ENCODE measurements at places on chromosomes 16 and 17.

DNA sequence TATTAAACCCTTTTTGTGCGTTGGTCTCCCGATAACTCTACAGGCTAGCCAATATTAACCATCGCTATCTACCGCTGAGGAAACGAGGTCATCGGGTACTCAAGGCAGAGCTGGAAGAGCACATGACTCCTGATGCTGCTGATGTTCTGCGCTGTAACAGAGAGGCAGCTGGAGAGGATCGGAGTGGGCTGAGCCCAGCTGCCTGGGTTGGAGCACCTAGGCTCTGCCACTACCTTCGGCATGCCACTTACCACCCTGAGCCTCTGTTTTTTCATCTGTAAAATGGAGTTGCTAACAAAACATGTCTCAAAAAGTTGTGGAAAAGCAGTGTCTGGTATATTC, 432 bp upstream of the SLC46A1 start:
- no peak for DNase-seq

GRCh38 chr17:45052052-45052772, 780 bp upstream of the DCAKD start:
- no peak for DNase-seq

- no peak for DNase-seq
Measured at GRCh38 chr17:71969500-71969899, 151.3 kb upstream of the SOX9 start.

DNA sequence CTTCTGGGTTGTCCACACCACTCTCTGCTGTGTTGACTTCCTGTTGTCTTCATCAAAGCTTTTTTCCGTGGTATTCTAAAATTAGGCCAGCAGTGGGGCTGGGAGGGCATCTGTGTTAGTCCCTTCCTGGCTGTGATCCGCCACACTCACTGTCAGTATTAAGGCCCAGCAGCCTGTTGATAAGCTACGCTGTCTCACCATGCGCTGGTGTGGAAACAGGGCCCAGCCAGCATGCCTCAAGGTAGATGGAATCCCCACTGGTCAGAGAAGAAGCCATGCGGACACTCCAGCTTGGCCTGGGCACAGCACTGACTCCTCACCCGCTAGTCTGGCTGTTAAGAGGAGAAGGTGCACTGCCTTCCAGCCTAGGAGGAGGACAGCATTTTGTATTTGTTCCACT, 11.4 kb downstream of the CDR2L start:
- DNase-seq = no peak

GRCh38 chr16:59573528-59574271, 839.6 kb upstream of the GOT2 start:
- no peak for DNase-seq

GRCh38 chr17:8192070-8192815, 2.3 kb upstream of the BORCS6 start:
- peak; percentile 88 for DNase-seq

GRCh38 chr16:86616906-86617305, 38.6 kb downstream of the FOXL1 start:
- DNase-seq = no peak

DNA sequence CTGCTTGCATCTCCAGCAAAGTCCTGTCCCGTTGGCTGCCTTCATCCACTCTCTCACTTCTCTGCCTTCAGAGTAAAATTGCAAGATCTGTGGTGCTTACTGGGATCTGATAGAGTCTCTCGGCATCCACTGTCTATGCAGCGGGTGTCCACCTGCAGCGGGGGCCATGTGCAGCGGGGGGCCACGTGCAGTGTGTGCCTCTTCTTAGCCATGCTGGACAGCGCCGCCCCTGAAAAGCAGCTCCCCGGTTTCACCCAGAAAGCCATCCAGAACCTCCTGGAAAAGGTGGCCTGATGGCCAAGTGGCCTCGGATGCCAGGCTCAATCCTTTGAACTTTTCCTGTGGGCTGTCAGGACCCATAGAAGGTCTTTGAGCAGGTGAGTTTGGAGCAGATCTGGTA, 9.5 kb downstream of the STX4 start:
- no peak for DNase-seq

DNA sequence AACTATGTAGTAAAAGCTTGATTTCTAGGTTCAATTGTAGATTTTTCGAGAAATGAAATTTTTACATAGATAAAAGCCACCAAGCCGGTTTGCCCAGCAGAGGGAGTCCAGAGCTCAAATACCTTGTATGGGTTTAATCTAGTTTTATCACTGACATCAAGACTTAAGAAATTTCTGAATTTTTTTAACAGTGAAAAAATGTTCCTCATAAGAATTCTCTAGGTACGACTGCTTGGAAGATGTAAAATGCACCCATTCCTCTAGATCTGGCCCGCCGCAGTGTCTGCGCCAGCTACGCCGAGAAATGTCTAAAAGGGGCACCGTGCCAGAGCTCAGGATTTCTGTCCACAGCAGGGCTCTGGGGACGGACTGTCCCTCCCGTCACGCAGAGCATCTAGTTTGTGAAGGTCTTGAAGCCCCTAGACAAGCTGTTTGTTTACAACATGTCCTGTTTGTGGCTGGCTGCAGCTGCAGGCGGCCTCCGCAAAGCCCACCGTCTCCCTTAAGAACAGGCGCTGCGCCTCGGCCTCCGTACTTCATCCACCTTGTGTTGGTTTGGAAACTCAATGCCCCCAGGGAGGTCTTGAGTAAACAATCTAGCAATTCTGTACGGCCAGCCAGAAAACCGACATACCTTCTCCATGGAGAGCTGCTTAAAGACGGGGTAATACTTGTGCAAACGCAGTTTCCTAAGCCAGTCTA, 24.8 kb downstream of the MAP1LC3B start:
- DNase-seq = no peak

Measured in left kidney (tissue), 8 donors.